Activated naive CD4-positive, alpha-beta T cell treated with anti-CD3 and anti-CD28 coated beads, Interleukin-2, amount 50 U/mL, for 72 hours (primary cell): ENCODE measurements at places on chromosomes 12 and 14.

DNA sequence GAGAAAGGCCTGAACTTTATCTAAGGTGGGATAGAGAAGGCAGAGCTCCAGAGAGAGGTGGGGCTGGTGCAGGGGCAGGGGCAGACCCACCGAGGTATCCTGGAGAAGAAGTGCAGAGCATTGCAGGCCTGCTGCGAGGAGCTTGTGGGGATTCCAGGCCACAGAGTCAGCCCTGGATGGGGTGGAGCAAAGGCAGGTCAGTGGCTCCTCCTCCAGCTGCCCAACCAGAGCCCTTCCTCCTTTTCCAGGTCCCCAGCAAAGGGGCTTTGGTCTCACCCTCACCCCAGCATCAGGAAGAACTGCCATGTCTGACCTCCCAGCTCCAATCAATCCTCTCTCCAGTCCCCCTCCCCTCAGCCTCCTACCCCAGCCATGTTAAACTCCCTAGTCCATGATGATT lies 19.8 kb upstream of the ZNF740 start:
- no peak for DNase-seq

- DNase-seq, result no peak
Measured at GRCh38 chr14:94571950-94572349, 9.3 kb upstream of the SERPINA5 start.

DNA sequence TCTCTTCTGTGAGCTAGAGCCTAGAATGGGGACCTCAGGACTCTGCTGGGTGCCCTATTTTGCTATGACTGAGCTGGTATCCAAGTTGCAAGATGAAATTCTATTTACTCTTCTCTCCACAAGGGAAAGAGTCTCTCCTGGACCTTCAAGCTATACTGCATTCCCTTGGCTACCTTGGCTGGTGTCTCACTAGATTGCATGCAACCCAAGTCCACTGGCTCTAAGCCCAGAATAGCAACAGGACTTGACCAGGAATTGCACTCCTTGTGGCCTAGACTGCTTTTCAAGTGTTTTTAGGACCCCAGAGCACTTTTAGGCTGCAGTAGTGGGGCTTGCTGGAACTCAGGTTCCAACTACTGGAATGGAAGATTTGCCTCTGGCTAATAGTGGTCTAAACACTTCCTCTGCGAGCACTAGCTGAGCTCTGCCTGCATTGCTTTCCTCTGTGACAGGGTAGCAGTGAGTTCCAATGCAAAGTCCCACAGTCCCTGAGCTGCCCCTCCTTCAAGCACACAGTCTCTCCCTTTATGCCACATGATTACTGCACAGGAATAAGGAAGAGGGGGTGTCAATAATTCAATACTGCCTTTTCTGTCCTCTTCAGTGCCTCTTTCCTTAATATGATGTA lies 1009.1 kb upstream of the FLRT2 start:
- no peak for DNase-seq

DNA sequence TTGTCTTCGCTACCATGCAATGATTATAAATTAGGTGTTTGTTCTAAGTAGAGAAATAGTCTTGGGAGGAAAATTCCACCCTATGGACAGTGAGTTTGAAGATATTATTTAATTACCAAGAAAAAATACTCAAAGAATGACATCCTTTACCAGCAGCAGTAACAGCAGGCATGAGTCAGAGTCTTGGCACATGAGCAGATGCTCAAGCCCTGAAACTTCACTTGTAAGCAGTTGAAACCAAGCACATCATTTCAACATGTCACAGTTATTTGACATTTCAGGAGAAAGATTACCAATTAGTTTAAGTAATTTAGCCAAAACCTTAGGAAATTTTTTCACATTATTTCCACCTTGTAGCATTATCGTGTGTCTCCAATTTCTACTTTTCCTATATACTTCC lies 99.2 kb downstream of the C12orf50 start:
- DNase-seq, result no peak

DNA sequence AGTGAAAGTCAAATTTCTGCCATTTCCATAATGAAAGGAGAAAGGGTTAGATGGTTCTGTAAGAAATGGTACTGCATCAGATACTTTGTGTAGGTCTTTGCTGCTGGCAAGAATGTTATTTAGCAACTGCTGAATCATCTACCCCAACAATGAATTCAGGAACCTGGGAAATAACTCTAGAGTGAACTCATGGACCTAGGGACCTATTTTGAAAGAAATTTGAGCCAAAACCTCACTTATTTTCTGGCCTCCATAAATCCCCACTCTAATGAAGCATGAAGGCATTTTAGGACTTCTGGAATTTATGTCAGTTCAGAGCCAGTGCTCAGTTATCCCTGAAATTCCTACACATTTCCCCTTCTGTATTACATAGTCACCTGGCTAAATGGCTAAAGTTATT lies 50.9 kb upstream of the CPNE8 start:
- no peak for DNase-seq

DNA sequence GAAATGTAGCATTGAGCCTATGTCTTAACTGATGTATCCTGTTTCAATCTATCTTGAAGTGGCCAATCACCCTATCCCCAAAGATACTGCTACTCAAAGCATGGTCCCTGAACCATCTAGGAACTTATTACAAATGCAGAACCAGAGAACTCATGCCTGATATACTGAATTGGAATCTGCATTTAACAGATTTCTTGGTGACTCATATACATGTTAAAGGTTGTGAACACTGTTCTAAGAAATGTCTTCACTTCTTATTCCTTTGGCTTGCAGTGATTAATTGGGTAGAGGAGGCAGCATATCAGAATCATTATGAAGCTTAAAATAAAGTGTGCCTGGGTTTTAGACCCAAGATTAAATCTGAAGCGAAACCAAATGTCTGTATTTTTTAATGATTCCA lies 795.6 kb downstream of the DIO2 start:
- no peak for DNase-seq

DNA sequence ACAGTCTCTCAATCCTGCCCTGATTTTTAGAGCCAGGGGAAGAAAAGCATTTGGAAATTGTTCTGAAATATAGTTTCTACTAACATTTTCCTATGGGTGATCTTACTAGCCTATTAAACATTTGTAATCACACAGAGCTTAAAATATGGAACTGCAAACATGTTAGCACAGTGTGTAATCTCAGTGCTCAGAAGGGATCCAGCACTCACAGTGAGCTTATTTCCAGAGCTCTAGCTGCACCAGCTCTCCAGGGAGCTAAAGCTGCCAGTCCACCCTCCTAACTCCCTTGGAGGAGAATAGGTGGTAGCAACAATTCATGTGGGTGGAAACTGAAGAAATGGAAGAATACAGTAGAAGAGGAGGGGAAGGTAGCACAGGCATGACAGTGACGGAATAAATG lies 64.9 kb upstream of the SYT1 start:
- no peak for DNase-seq

- DNase-seq, result no peak
Measured at GRCh38 chr14:49280566-49280965, 305.6 kb downstream of the RPS29 start.

DNA sequence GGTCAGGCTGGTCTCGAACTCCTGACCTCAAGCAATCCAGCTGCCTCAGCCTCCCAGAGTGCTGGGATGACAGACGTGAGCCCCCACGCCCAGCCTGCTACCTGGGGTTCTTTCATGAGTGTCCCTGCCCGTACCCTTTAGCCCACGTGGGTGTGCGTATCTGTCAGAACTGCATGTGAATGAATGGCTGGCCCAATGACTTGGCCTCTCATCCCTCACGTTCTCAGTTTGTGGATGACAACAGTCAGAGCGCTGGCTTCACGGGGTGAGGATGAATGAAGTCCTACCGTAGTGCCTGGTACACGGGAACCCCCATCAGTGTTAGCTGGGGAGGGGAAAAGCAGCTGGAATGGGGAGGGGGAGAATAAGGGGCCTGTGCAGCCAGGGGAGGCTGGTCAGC lies 16.1 kb upstream of the ZDHHC22 start:
- no peak for DNase-seq

DNA sequence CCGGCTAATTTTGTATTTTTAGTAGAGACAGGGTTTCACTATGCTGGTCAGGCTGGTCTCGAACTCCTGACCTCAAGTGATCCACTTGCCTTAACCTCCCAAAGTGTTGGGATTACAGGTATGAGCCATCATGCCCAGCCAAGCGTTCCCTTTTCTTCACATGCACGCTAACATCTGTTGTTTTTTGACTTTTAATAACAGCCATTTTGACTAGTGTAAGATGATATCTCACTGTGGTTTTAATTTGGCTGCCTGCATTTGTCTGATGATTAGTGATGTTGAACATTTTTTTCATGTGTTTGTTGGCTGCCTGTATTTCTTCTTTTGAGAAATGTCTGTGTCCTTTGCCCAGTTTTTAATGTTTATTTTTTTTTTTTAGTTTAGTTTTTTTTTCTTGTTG lies 10.2 kb upstream of the YARS2 start:
- no peak for DNase-seq

DNA sequence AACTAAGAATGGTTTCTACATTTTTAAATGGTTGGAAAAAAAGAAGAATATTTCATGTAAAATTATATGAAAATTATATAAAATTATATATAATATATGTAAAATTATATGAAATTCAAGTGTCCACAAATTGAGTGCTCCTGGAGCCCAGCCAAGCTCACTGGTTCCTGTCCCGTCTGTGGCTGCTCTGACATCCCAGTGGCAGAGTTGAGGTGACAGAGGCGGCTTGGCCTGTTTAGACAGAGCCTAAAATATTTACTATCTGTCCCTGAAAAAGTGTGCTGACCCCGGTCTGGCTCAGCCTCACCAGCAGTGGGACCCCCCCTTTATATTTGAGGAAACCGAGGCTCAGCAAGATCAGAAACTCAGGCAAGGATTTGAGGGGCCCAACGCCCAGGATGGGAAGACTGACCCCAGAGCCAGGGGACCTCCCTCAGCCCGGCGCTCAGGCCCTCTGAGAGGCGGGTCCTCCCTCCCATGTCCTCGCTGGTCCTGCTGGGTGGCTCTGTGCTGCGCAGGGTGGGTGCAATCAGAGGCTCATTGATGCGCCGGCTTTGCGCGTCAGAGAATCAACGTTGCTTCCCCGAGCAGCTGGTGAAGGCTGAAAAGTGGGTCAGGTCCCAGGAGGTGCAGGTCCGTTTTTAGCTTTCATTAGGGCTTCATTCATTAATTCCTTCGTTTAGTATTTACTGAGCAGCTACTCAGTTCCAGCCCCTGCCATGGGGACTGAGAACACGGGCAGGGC lies 21.5 kb upstream of the BEGAIN start:
- no peak for DNase-seq

GRCh38 chr12:77160931-77161330 lies 95.6 kb upstream of the E2F7 start:
- DNase-seq, result no peak

GRCh38 chr14:102046337-102047278 lies 40.2 kb downstream of the HSP90AA1 start:
- no peak for DNase-seq

GRCh38 chr12:68532204-68532886 lies 78.4 kb upstream of the RAP1B start:
- DNase-seq, result no peak

DNA sequence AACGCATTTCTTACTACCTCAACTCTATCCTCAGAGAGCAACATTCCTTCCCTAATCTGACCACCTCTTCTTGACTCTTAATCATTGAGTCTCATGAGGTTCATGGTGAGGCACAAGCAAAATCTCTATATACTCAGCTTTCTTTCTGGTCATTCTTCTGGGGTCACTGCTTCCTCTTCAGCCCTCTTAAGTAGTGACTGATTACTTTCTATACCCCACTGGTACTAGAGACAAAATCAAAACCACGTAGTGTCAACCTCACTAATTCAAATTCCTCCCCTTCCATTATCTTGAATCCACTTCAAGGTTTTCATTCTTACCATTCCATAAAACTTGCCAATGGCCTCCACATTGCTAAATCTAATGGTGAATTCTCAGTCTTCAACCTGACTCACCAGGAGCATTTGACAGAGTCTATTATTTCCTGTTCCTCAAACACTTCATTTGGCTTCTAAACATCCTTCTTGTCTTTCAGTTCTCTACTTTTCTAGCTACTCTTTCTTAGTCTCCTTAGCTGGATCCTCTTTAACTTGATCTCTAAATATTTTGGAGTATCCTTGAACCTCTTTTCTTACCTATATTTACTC lies 6.8 kb downstream of the WDHD1 start:
- no peak for DNase-seq

GRCh38 chr12:46438719-46439319 lies 66.2 kb upstream of the SLC38A2 start:
- DNase-seq, result no peak

- no peak for DNase-seq
Measured at GRCh38 chr14:64800000-64800399, 79.7 kb downstream of the SPTB start.

DNA sequence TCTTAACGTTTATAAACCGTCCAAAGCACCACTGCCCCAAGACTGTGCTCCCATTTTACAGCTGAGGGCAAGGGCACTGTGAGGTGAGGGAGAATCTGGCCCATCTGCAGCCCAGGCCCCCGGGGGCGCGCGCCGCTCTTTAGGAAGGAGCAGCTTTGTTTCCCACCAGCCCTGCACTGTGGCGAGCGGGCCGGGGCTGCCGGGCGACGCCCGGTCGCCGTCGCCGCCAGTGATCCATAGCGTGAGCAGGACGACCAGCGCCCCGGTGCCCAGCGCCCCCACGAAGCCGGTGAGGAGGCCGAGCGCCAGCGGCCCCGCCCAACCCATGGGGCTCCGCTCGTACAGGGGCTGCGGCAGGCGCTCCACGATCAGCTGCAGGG lies 34.6 kb downstream of the FIGNL2 start:
- DNase-seq, result no peak

DNA sequence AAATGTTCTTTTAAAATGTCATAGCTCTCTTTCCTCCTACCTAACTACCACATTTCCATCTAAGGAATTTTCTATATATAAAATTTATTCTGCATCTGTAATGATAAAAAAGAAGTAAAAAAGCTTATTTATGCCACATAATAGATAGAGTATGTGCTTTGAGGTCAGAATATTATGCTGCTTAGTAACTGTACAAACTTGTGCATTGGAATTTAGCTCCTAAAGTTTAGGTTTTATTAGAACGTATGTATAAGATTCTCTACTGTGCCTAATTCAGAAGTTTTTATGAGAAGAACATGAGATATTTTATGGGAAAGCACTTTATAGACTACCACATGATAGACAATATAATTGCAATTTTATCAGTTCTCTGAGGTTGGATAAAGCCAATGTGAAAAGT lies 384.6 kb downstream of the SLC16A7 start:
- no peak for DNase-seq

GRCh38 chr12:120962532-120963020 lies 15.8 kb upstream of the HNF1A start:
- no peak for DNase-seq
